ENCODE measurements at places on chromosomes 4 and X. TPM values are rescaled to one million over a fixed set of nuclear protein-coding genes. Genes with fewer than 3 reads are reported as not detected.

Gene SSX3
- total RNA-seq = not detected

Gene BEX5
- total RNA-seq = 0.87 TPM

Gene FAM193A
- 15.5 TPM for total RNA-seq

Gene MND1
- total RNA-seq = not detected

Gene PAGE4
- total RNA-seq = not detected

Gene TMPRSS11D
- not detected for total RNA-seq

Gene RTL3
- 0.52 TPM for total RNA-seq

Gene CLGN
- total RNA-seq = 75.1 TPM

Gene TRAPPC2
- 5.2 TPM for total RNA-seq

DNA sequence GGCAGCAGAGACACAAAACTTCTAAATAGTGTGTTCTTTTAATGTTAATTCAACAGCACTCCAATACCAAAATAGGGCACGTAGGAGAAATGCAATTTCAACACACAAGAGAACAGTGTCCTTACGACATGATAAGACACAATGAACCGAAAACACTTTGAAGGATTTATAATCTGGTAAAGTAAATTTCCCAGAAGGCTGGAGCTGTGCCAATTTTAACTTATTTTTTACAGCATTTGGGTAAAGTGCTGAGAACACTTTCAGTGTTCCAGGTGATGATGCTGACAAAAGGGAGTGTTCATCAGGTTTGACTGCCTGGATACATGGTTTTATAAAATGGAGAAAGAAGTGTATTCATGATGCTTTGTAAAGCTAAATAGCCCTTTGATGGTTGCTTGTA is 76.5 kb downstream of the MAPK10 start:
- no peak for DNase-seq

- no peak for DNase-seq
These were observed 22.9 kb upstream of the SEC24D start for GRCh38 chr4:118858779-118859178.

DNA sequence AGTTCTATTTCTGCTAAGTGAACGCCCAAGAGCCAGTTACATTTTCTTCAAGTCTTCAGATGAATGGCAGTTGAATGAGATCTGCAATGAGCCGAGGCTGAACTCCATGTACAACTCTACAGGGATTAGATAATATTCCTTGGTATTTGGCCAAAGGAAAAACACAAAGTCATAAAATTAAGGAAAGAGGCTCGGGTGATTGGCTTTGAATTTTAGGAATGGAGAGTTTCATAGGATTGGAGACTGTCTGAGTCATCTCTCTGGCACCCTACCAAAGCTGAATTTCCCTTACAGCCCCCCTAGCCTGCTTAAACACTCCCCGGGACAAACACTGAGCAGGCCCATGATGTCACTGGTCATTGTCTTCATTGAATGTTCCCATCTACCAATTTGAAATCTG is 188.0 kb upstream of the C1QTNF7 start:
- peak; percentile 67 for DNase-seq

- no peak for DNase-seq
These were observed 228.4 kb upstream of the EMCN start for GRCh38 chr4:100746141-100746739.

DNA sequence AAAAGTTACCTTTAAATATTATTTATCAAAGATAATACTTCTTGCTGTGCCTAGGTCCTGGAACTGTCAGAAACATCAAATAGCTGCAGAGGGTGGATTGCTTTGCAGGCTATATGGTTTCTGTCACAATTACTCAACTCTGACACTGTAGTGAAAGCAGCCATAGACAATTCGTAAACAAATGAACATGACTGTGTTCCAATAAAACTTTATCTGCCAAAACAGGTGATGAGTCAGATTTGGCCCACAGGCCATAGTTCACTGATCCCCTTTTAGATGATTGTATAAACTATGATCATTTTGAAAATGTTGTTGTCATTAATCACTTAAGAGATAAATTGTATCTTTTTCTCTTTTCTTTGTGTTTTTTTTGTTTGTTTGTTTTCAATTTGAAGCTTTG is 8.4 kb upstream of the MEPE start:
- no peak for DNase-seq

GRCh38 chr4:18056030-18056429 is 34.5 kb upstream of the LCORL start:
- no peak for DNase-seq

DNA sequence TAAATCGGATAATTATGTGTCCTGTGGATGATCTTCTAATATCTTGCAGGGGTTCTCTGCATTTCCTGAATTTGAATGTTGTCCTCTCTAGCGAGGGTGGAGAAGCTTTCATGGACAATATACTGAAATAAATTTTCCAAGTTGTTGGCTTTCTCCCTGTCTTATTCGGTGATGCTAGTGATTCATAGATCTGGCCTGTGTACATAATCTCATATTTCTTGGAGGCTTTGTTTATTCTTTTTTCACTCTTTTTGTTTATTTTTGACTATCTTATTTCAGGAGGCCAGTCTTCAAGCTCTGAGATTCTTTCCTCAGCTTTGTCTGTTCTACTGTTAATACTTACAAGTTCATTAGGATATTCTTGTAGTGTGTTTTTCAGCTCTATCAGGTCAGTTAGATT is 20.7 kb upstream of the CLGN start:
- DNase-seq = no peak

DNA sequence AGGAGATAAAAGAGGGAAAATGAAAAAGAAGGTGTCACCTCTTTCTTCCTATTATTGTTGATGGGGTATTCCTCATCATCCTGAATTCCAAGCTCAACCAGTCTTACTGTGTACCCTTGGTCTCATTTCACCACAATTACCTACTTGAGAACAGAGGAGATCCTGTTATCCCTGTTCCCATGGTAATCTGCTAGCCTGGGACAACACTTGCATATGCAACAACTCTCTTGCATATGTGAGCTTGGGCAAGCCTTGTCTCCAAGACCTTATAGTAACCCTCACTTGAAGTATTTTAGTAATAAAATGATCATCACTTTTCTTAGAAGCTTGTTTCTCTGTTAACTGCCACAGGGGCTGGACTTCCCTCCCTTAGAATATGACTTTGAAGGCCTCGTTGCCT is 253.7 kb downstream of the NAP1L3 start:
- no peak for DNase-seq

DNA sequence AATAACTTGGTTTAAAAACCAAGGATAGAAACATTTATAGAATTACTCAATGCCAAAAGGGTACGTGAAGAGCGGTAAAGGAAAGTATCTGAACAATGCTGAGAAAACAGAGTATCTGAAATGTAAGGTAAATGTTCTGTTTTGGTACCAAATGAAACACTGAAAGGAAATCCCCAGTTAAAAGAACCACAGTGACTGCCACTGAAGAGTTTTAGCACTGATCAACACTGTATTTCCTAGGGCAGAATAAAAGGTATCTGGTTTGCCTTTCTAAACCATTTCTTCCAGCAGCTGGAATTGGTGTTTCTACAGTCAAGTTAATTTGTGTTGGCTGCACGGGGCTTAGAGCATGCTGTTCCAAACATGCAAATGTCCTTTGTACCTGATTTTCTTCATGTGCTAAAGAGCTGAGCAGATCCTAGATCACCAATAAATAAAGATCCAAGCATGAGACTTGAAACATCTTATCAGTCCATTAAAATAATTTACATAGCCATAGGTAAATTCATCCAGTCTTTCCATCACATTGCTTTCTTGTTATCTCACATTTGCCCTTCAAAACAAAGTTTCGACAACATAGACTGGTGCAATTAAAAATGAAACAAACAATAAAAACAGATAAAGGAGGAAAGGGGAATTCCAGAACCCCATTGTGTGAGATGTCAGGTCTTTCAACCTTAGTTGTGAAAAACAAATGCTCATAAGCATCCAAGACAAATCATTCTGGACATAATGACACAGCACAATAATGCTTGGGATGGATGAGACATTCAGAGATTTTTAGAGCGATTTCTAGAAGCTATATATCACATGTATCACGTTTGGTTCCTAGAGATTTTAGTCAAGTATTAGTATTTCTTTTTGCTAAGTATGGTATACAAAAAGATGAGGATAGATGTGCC is 38.6 kb downstream of the MFAP3L start:
- DNase-seq = no peak

DNA sequence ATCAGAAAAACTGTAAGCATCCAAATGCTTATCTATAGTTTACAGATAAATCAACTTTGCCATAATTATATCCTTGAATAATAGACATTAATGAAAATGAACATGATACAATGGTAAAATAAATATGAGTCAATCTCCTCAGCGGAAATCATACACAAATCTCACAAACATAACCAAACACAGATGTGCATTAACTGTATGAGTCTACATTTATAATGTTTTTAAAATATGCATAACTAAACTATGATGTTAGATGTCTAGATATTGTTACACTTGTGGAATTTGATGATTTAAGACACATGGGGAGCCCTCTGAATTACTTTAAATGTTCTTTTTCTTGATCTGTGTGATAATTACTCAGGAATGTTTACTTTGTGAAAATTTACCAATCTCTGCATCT is 951.2 kb downstream of the TECRL start:
- no peak for DNase-seq

- no peak for DNase-seq
These were observed 17.6 kb upstream of the CXCL5 start for GRCh38 chr4:74016068-74016467.

DNA sequence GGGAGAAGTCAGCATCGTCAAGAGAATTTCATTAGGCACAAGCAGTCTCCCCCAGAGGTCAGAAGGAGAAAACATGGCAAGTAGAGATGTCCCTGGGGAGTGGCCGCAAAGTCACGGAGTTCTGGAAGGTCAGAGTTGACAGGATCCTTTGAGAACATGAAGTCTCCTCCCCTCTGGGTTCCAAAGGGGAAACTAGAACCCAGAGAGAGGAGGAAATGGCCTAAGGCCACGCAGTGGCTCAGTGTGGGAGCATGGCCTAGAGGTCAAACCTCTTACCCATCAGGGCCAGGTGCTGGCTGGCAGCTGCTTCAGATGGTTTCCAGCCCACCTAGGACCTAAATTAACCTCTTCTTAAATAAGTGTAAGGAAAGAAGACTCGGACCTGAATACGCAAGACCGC is 884 bp downstream of the IDH3G start:
- DNase-seq = no peak

DNA sequence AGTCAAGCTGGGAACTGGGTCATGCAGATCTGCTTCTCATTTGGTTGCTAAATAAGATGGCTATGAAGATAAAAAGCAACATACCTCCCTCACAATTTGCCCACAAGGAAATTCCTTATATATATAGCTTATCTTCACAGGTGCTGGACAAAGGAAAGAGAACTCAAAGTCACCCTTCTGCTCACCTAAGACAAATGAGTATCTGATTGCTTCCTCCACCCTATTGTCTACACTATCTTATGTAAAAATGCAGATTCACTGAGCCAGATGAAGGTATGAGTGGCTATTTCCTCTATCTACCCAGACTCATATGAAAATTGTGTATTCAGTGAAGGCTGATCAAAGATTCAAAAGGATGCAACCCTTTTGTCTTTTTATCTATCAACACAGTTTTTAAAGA is 50.8 kb downstream of the CHM start:
- no peak for DNase-seq

GRCh38 chr4:89000844-89001360 is 56.1 kb downstream of the FAM13A start:
- no peak for DNase-seq

- no peak for DNase-seq
These were observed 12.5 kb downstream of the LDOC1 start for GRCh38 chrX:141164406-141164805.

- no peak for DNase-seq
These were observed 983.7 kb downstream of the STIM2 start for GRCh38 chr4:27844376-27844775.

GRCh38 chr4:104436542-104436941 is 58.2 kb downstream of the CXXC4 start:
- no peak for DNase-seq

- DNase-seq = no peak
These were observed 132.7 kb upstream of the TTC29 start for GRCh38 chr4:147078362-147078761.

DNA sequence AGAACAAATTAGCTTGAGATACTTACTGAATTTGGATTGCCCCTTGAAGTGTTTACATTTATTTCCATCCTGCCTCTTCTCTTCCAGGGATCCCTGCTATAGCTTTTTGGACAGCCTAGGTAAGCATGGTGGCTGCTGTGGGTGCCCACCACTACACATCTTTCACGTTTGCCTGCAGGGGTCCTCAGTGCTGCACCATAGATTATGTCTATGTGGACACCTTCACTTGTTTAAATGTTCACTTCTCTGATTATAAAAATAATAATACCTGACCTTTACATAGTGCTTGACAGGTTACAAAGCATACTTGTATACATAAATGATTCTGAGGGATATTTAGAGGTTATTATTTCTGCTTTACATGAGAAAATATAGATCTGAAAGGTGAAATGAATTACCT is 67.9 kb upstream of the SLC4A4 start:
- no peak for DNase-seq

DNA sequence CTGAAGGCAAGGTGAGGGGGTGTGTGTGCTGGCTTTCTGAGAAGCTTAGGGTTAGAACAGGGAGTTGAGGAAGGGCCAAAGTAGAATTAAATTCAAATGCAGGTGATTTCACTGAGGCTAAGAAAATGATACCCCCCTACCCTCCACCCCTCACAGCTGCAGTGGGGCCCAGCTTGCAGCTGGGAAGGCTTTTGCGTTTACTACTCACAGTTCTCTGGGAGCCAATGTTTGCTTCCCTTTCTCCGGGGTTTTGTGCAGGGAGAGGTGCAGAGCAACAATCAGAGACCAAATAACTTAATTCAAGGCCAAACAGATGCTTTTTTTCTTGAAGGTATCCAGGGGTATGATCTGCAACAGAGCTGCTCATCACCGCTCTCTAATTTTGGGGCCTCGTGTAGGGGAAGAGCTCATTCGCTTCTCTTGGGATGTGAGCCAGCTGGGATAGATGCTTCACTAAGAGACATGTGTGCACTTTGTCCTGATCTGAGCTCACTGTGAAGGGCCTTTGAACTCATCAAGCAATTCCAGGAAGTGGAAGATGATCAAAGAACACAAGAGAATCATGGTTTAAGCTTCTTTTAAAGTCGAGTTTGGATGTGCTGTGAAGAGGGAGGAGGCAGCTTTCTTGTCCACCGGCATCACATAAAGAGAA is 122.7 kb upstream of the C1GALT1C1 start:
- no peak for DNase-seq

- no peak for DNase-seq
These were observed 18.8 kb upstream of the MXD4 start for GRCh38 chr4:2280531-2281300.

DNA sequence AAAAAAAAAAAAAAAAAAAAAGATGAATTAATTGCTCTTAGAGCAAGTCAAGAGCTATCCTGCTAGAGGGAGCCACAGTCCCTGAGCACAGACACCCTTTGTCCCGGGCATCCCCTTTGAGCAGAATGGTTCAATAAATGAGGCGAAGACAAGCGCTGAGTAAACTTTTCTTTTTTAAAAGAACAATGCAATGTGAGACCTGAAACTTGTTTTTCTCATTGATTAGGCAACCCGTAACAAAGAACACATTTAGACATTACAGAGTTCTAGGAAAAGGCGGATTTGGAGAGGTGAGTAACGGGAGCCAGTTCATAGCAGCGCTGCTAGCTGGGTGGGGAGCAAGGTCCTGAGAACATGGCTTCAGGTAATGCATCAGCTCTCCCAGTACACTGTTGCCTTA is 46.1 kb downstream of the GRK4 start:
- DNase-seq = no peak
